Uterine smooth muscle cell (primary cell): ENCODE measurements at places on chromosomes 7 and 10. TPM values are rescaled to one million over a fixed set of nuclear protein-coding genes. Genes with fewer than 3 reads are reported as not detected.

The CLRN3 gene
- total RNA-seq: not detected in 2 replicates

The FXYD4 gene
- total RNA-seq: not detected in 2 replicates

The OR9A2 gene
- total RNA-seq: not detected in 2 replicates

The STN1 gene
- total RNA-seq: 23.0 and 41.2 TPM in 2 replicates

The CCDC7 gene
- total RNA-seq: 8.7 and 10.7 TPM in 2 replicates
